ENCODE measurements at places on chromosomes 6 and 20.

- DNase-seq = no peak
Measured at GRCh38 chr6:72784581-72784980, 162.7 kb downstream of the KCNQ5 start.

- no peak for DNase-seq
Measured at GRCh38 chr20:33858666-33859065, 47.5 kb downstream of the CHMP4B start.

DNA sequence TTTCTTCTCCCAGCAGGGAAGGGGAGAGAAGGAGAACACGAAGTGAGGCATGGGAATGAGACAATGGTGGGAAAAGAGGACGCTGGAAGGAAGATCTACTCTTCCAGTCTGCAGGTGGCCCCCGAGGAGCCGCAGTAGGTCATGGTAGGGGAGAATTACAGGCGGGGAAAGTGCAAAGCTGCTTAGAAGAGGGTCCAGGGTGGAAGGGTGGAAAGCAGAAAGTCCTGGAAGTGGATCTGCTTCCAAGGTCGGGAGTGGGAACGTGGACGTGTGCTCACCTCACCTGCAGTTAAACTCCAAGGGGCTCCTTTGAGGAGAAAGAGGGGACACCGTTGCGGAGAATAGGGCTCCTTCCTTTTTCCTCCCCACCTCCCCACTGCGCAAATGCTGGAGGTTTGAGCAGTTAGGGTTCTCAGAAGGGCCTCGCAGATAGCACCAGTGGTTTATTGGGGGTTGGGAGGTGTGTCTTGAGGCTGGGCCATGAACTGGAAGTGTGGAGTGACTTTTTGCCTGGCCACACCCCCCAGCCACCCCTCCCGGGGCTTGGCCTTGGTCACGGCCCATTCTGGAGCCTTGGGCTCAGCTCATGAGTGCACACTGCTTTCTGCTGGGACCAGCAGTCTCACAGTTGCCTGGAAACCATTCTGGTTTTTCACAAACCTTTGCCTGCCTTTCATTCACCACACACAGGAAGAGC is 100.4 kb upstream of the MLN start:
- no peak for DNase-seq

GRCh38 chr20:63330084-63330760 is 30.9 kb downstream of the CHRNA4 start:
- DNase-seq = no peak

DNA sequence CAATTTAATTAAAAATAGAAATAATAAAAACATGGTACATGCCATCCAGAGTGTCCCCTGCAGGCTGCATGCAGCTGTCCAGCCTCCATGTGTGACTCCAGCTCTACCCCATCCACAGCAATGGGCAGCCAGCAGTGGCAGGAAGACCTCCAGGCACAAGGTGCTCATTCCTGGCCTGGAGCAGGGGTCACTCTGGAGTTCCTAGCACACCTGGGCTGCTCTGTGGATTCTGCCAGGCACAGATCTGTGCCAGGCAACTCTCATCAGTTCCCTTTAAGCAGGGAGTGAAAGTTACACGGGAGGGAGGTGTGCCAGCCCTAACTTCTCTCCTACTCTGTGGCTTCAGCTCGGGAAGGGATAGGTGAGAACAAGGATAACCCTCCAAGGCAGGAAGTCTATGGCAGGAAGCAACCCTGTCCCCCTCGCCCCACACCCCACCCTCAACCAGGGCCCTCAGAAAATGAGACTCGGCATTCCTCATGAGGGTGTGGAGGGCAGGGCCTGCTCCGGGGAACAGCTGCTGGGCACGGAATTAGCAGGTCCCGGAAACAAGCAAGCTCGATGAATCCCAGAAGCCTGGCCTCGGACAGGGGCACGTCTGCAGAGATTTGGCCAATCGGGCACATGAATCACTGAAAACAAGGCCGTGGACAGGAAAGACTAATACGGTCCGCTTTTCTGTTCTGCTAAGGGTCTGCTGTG is 10.0 kb downstream of the JPH2 start:
- DNase-seq = no peak

GRCh38 chr20:6420336-6420735 is 297.5 kb upstream of the FERMT1 start:
- DNase-seq = no peak
